ENCODE measurements at places on chromosomes 5 and 9.

- DNase-seq, result no peak
Measured at GRCh38 chr5:130652176-130652575, 512.9 kb downstream of the HINT1 start.

GRCh38 chr9:616694-617093 lies 224.8 kb upstream of the DMRT1 start:
- DNase-seq, result no peak

GRCh38 chr5:169970911-169971765 lies 9.2 kb downstream of the INSYN2B start:
- DNase-seq, result no peak

DNA sequence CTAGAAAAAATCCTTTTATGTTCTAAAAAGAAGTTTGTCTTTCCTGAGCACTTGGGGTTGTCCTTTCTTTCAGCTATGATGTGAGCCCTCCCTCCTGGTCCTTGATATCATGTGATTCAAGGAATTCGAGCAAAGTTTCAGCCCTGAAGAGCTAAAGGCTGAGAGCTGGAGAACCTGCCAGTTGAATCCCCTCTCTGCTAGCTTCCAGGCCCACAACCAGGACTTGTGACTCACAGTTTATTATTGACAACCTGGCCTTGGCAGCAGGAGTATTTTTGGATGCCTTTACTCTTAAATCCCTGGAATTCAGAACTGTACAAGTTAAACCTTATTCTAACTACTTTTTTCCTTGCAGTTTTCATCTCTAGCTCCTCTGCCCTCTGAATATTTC lies 182.8 kb downstream of the SPOCK1 start:
- DNase-seq, result no peak

DNA sequence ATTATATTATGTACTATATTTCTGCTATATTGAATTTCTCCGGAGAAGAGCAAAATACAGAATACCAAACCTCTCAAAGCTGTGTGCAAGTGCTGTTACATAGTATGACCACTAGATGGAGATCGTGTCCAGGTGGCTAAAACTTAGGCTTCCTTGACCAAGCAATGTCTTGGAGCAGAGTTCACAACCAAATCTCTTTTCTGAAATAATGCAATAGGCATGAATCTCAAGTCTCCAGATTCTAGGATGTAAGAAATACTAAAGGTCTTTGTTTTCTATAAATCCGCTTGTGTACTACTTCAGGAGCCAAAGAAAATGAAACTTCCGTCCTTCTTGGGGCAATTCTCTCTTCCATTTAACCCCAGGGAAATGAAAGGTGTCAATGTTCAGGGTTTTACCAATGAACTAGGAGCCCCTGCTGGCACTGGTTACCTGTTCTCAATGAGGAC lies 181.5 kb upstream of the RAI14 start:
- DNase-seq, result no peak

DNA sequence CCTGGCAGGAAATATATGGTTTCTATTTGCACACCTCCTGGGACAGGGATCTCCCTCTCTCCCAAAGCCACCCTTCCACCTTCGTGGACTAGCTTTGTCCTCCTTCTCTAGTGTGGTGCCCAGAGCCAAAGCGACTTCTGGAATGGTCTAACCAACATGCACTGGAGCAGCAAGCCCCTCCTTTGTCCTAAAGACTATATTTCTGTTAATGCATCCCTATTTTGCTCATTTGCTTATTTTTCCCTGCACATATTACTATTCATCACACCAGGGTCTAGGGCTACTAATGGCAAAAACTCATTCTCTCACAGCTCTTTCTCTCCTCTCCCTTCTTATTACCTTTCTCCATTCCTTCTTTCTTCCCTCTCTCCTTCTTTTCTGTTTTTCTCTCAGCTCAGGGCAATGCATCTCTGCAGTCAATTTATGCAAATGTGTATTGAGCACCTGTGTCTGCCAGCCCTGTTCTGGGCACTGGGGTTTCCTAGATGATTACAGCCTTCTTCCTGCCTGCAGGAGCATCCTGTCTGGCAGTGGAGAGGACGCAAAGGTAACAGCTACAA lies 2.8 kb upstream of the NEURL1B start:
- DNase-seq, result no peak

- no peak for DNase-seq
Measured at GRCh38 chr5:127571314-127572131, 54.1 kb downstream of the PRRC1 start.

GRCh38 chr5:1949253-1949652 lies 66.5 kb upstream of the IRX4 start:
- no peak for DNase-seq

DNA sequence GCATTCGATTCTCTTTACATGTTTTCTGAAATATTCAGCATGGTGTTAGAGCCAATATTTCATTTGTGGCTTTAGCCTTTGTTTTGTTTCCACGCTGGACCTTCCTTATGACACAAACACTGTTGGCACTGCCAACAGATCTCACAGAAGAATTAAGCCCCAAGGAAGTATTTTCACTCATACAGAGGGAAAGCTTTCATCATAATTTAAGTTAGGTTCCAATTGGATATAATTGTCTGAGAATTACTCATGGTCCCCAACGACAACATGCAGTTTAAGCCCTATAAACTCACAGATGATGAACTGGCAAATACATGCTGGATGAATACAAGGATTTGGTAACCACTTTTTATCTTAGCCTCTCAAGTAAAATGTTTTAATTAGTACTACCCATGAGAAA lies 259.5 kb downstream of the EBF1 start:
- no peak for DNase-seq

GRCh38 chr5:124203303-124203702 lies 543.1 kb downstream of the ZNF608 start:
- no peak for DNase-seq

DNA sequence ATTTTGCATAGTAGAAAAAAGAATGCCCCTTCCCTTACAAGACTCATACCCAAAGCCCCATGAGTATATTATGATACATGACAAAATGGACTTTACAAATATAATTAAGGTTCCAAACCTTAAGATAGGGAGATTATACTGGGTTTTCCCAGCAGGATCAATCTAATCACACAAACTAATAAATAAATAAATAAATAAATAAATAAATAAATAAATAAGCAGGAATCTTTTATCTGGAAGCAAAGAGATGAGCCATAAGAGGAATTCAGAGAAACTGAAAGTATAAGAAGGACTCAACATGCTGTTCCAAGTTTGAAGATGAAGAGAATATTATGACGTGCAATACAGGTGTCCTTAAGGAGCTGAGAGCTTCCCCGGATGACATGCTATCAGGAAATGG lies 1174.5 kb downstream of the DTWD2 start:
- no peak for DNase-seq

DNA sequence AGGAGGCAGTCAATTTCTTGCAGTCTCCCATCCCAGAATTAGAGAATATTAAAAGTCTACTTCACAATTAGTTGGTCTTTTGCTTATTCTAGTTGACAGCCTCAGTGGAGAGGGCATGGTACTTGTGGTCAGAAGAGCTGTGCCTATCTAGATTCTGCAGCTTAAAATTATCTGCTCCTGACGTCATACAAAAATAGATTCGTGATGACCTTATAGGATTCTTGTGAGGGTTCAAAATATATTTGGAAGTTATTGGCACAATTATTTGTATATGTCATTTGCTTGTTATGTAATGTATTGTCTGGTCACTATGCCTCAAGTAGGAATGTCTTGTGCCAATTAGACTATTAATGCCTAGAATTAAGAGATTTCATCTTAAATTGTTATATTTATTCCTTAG lies 142.5 kb downstream of the CDH12 start:
- DNase-seq, result no peak

DNA sequence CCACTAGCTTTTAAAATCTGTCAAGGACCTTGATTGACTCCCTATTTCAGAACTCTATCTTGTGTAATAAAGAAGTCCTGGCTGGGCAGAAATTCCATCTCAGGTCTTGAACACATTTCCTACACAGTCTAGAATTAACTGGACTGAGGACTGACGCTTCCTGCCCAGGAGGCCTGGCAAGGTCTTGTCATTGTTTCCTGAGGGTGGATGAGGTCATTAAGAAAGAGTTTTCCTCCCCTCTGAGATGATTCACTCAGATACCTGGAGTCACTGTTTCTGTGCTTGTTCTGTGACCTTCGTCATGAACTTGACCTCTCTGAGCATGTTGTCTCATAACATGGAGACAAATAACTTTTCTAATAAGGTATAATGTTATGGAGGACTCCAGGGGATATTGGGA lies 10.0 kb downstream of the MTAP start:
- no peak for DNase-seq

- no peak for DNase-seq
Measured at GRCh38 chr9:81629440-81629839, 59.9 kb downstream of the TLE1 start.

DNA sequence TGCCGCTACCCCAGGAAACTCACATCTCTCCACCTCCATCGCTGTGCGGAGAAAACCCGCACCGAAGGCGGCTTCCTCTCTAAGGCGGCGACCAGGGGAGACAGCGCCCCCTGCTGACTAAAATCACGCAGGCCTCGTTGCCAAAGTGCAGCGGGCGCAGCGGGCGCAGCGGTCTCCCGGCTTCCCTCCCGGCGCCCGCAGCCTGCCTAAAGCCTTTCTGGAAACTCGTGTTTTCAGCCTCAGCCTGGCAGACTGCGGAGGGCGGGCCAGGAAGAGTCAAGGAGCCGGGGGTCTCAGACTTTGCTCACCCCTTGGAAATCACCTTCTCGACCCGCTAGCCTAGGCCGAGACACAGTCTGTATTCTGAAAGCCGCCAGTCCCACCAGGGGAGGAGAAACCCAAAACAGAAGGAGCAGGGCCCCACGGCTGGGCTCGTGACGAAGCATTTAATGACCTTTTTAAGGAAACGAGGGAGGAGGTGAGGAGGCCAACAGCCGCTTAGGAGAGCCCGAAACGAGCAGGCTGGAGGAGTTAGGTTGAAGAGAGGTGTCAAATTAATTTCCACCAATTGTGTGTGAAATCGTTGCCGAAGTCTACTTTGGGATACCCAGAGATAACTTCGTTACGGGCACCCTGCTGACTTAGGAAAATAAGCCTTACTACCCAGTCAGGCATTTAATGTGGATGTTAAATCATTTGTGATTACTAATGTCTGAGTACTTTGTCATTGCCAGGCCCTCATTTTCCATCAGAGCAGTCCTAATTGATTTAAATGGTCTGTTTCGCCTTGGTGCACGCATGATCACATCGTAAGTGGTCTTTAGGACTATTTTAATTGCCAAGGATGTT lies 7.3 kb upstream of the FOXB2 start:
- DNase-seq, result peak; percentile 29

DNA sequence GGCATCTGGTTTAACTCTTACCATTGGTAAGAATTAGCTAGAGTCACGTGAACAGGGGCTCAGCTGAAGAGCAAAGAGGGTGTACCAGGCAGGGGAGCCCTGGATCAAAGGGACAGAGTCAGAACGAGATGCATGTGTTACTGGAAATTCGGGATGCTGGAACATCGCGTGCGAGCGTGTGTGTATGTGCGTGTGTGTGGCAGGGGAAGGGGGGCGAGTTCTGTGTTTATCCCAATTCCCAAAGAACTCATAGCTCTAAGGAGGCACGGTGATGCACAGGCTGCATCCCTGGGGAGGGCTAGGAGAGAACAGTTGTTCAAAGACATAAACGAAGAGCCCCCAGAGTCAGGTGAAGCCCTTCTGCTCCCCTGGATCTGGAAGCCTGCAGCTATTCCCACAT lies 353.3 kb downstream of the GADD45G start:
- DNase-seq, result no peak

DNA sequence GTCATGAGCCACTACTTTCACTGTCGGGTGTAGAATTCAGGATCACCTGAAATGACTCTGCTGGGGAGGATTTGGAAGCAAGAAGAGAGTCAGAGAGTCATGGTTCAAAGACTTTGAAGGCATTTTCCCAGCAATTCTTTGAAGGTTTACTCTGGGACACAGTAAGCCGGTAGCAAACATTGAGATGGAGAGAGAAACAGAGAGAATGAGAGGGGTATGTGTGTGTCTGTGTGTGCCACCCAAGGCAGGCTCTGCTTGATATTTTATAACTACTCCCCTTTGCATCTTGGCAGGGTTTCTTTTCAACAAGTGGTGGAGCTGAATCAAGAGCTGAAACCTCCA lies 89.8 kb downstream of the ANKRD55 start:
- no peak for DNase-seq

GRCh38 chr9:130198501-130199179 lies 26.4 kb downstream of the NCS1 start:
- DNase-seq, result no peak

DNA sequence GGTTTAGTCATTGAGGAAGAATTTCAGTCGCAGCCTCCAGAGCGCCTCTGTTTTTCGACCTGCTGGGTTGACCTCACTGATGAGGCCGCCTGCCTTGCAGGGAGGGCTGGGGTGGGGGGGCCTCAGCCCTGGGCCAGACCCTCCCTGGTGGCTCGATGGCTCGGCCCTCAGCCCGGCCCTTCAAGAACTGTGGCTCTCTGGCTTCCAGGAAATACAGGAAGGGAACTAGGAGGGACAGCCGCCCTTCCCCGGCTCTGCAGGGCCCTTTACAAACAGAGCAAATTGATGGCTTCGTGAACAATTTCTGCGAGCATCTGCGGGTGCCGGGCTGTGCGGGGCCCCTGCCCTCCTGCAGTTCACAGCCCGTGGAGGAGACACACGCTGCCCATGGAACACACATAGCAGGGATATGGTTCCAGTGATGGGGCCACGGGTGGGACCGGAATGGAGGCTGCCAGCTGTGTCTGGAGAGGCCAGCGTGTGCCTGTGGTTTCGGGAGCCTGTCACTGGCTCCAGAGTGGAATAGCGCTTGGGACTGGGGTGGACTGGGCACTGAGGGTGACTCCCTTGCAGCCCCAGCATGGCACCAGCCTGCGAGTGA lies 39.6 kb downstream of the COL5A1 start:
- DNase-seq, result no peak

DNA sequence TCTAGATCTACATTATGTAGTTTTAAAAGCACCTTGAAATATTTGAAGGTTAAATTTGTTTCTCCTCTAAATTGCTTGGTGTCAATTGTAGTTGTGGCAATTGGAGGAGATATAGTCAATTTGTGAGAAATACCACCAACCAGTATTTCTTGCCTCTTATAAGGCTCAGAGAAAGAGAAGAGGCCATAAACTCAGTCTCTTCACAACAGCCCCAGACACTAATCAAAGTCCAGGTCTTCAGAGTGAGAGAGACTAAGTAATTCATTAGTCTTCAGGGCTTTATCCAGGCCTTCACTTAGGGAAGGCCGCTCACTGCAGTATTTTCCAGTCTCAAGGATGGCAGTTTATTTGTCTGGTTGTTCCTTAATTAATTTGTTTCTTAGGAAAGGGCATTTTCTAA lies 168.0 kb upstream of the RGMB start:
- no peak for DNase-seq

DNA sequence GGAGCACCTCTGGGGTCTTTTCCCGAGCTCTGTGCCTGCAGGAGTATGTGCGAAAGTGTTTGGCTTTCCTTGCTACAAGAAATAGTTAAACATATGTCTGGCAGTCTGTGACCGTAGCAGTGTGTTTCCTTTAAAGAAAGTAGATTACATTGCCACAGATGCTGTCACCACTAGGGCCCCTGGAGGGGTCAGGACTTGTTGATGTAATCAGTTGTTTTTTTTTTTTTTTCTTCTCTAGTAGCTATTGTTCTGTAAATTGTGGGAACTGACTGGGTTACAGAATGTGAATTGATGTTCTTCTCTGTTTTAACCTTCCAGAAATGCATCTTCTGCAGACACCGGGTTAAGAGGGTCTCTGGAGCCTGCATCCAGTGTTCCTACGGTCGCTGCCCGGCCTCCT lies 345.6 kb downstream of the KDM4C start:
- no peak for DNase-seq
